ENCODE measurements at places on chromosomes 3 and 15.

DNA sequence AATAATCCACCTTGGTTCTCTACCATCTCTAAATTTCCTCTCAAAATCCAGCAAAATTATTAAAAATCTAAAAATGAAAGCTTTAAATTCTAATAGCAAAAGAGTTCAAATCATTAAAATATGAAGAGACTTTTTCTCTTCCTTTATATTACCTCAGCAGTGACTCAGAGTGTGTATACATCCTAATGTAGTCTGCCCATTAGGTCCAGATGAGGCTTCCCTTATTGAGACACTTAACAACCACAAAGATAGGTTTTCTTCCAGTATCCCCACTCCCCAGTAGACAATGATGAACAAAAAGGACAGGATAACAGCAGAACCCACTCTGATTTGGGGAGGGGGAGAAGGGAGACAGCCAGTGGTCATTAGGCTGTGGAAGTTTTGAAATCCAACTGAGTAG is 61.5 kb upstream of the DCBLD2 start:
- no peak overlapping the region for H3K27ac ChIP-seq
- DNase-seq: no peak
- H3K4me1 ChIP-seq: peaks cover 2% of the 10 kb centered on the region
- H3K4me3 ChIP-seq: no peak overlapping the region

GRCh38 chr3:40597441-40597840 is 72.7 kb downstream of the ZNF621 start:
- H3K27me3 ChIP-seq: peaks cover 43% of the 10 kb centered on the region
- no peak overlapping the region for H3K27ac ChIP-seq
- H3K4me3 ChIP-seq: no peak overlapping the region
- no peak for DNase-seq
- H3K36me3 ChIP-seq: no peaks in the 10 kb centered on the region
- H3K4me1 ChIP-seq: peaks cover 16% of the 10 kb centered on the region

DNA sequence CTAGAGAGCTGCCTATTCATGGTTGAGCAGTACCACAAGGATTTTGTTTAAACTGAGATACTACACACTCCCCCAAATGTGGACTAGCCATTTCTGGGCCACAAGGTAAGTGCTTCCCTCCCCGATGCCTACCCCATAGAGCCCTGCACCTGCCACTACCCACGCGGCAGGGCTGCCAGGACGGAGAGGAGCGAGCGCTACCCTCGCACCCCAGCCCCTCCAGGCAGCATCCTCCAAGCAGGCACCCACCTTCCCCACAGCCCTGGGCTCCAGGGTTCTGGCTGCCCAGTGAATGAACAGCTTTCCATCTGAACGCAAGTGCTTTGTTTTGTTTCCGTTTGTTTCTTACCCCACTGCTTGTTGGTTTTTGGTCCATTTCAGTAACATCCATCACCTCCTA is 59.2 kb downstream of the CHDH start:
- no peak for DNase-seq
- no peak overlapping the region for H3K27ac ChIP-seq
- H3K27me3 ChIP-seq: peaks cover 26% of the 10 kb centered on the region
- no peak overlapping the region for H3K4me3 ChIP-seq

GRCh38 chr15:78387246-78388037 is 47.3 kb downstream of the CRABP1 start:
- no peaks in the 10 kb centered on the region for H3K36me3 ChIP-seq
- peaks cover 4% of the 10 kb centered on the region for H3K4me1 ChIP-seq
- no peak overlapping the region for H3K27ac ChIP-seq

DNA sequence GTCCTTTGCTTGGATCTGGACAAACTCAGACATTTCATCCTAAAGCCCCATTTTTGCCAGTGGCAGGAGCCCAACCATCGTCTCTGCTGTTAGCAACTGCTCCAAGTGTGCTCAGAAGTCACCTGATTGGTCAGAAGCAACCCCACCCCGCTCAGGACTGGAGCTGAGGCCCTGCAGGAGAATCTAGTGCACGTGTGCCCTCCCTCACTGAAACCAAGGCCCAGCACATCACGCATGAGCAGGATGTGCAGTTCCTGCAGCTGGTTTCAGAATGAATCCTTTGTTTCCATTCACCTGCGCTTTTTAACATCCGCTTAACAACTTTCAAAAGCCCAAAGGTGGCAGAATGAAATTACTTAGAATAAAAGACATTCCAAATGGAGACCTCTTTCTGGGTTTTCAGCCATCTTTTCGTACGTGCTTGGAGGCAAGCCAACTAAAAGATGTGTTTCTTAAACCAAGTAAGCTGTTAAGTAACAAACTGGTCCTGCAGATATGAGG is 81.2 kb downstream of the SRGAP3 start:
- peak overlapping the region; percentile 41 for H3K27ac ChIP-seq
- H3K4me1 ChIP-seq: peaks cover 2% of the 10 kb centered on the region
- DNase-seq: peak; percentile 81
- H3K36me3 ChIP-seq: no peaks in the 10 kb centered on the region
- H3K27me3 ChIP-seq: peaks cover 2% of the 10 kb centered on the region

DNA sequence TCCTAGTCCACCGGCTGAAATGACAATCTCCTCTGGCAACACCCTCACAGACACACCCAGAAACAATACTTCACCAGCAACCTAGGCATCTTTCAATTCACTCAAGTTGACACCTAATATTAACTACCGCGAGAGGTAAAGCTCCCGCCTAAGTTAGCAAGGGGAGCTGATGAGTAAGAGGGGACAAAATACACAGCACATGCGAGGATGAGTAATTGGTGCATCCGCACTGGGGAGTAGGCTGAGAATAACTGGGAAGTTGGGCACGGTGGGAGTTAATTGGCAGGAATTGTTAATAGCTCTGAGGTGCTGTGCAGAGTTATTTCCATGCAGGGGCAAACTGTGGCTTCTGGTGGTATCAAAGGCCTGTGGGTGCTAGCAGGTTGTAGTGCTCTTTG is 14.5 kb upstream of the PLD1 start:
- H3K4me1 ChIP-seq: peaks cover 26% of the 10 kb centered on the region
- H3K4me3 ChIP-seq: no peak overlapping the region
- no peak for DNase-seq
- peaks cover 10% of the 10 kb centered on the region for H3K27me3 ChIP-seq
- no peaks in the 10 kb centered on the region for H3K36me3 ChIP-seq
- H3K27ac ChIP-seq: no peak overlapping the region

- H3K4me1 ChIP-seq: peaks cover 63% of the 10 kb centered on the region
- H3K4me3 ChIP-seq: no peak overlapping the region
- peaks cover 13% of the 10 kb centered on the region for H3K36me3 ChIP-seq
- DNase-seq: no peak
- H3K27me3 ChIP-seq: peaks cover 6% of the 10 kb centered on the region
Measured at GRCh38 chr3:53749448-53749847, 96.8 kb downstream of the CHDH start.

DNA sequence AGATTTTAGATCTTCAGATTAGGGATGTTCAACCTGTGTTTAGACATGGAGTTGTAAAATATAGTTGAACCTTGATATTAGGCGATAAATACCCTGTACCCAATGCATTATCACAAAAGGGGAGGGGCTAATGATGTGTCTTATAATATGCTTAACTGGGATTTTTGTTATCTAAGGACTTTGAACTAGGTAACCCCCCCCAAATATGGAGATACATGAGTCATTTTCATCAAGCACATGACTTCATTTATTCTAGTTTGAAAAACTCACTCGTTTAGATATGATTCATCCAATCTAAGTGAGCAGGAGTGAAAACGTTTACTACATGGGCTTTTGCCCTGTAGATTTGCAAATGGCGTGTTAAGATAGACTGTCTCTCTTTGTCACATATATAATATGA is 212.4 kb downstream of the IL5RA start:
- H3K4me3 ChIP-seq: no peak overlapping the region
- no peak for DNase-seq
- H3K27ac ChIP-seq: no peak overlapping the region
- H3K4me1 ChIP-seq: no peaks in the 10 kb centered on the region

DNA sequence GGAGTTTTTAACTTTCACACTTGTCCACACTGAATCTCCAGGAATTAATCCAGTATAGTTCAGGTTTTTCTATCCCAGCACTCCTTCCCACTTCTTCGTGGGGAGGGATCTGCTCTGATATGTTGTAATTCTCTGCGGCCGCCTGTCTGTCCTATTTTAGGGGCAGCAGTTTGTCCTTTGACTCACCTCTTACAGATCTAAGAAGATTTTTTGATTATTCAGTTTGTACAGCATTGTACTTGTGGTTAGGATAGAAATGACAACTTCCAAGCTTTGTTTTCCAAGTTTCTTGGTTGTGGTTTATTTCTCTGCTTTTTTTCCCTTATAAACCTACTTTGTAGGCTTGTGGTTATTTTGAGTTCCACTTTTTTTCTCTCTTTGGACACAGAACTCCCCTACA is 601.7 kb downstream of the SI start:
- H3K27ac ChIP-seq: no peak overlapping the region
- no peaks in the 10 kb centered on the region for H3K36me3 ChIP-seq
- no peak for DNase-seq
- no peak overlapping the region for H3K4me3 ChIP-seq

GRCh38 chr15:83848315-83849050 is 194.6 kb downstream of the ADAMTSL3 start:
- no peaks in the 10 kb centered on the region for H3K36me3 ChIP-seq
- no peak overlapping the region for H3K4me3 ChIP-seq
- H3K27ac ChIP-seq: no peak overlapping the region
- no peaks in the 10 kb centered on the region for H3K4me1 ChIP-seq

GRCh38 chr15:40040293-40040635 is 1.3 kb upstream of the SRP14 start:
- peak overlapping the region; percentile 57 for H3K27ac ChIP-seq
- peaks cover 61% of the 10 kb centered on the region for H3K4me1 ChIP-seq
- no peaks in the 10 kb centered on the region for H3K27me3 ChIP-seq
- H3K36me3 ChIP-seq: peaks cover 40% of the 10 kb centered on the region
- DNase-seq: no peak
- peak overlapping the region; percentile 68 for H3K4me3 ChIP-seq

- DNase-seq: no peak
- no peaks in the 10 kb centered on the region for H3K36me3 ChIP-seq
- H3K27me3 ChIP-seq: peaks cover 17% of the 10 kb centered on the region
- no peaks in the 10 kb centered on the region for H3K4me1 ChIP-seq
- no peak overlapping the region for H3K27ac ChIP-seq
Measured at GRCh38 chr3:124076235-124076634, 84.3 kb upstream of the ROPN1 start.

GRCh38 chr3:50213373-50213772 is 8.3 kb downstream of the SLC38A3 start:
- H3K27ac ChIP-seq: no peak overlapping the region
- no peaks in the 10 kb centered on the region for H3K4me1 ChIP-seq
- DNase-seq: no peak

DNA sequence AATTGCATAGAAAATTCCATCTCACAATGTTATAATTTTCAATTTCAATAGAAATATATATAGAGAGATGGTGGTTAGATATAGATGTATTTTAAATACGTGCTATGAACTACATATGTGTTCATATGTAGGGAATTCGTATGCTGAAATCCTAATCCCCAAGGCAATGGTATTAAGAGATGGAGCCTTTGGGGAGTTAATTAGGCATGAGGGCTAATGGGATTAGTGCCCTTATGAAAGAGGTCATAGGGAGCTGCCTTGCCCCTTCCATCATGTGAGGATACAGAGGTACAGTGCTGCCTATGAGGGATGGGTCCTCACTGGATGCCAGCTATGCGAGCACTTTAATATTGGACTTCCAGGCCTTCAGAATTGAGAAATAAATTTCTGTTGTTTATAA is 79.6 kb upstream of the CCDC54 start:
- no peaks in the 10 kb centered on the region for H3K36me3 ChIP-seq
- H3K4me3 ChIP-seq: no peak overlapping the region
- H3K27me3 ChIP-seq: peaks cover 7% of the 10 kb centered on the region
- DNase-seq: no peak

DNA sequence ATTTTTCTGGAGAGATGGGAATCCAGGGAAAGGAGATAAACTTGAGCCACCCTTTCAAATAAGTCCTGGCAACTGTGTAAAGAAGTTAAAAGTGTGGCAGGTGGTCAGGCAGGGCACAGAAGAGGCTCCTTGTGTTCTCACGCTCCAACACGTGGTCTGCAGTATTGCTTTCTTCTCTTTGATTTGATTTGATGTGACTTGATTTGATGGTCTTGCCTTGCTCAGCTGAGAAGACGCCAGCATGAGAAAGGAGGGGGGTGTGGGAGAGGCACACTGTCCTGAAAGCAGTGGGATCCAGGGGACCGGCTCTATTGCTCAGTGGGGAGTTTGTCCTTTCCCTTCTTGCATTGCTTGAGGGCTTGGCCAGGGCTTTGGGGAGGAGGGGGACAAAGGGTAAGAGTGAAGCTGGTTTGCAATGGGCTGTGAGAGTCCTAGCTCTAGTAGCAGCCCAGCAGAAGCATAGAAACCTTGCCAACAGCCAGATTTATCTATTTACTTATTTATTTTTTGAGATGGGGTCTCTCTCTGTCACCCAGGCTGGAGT is 25.7 kb upstream of the NEO1 start:
- no peak for DNase-seq
- H3K4me1 ChIP-seq: no peaks in the 10 kb centered on the region
- H3K36me3 ChIP-seq: no peaks in the 10 kb centered on the region
- peaks cover 28% of the 10 kb centered on the region for H3K27me3 ChIP-seq
- no peak overlapping the region for H3K4me3 ChIP-seq

DNA sequence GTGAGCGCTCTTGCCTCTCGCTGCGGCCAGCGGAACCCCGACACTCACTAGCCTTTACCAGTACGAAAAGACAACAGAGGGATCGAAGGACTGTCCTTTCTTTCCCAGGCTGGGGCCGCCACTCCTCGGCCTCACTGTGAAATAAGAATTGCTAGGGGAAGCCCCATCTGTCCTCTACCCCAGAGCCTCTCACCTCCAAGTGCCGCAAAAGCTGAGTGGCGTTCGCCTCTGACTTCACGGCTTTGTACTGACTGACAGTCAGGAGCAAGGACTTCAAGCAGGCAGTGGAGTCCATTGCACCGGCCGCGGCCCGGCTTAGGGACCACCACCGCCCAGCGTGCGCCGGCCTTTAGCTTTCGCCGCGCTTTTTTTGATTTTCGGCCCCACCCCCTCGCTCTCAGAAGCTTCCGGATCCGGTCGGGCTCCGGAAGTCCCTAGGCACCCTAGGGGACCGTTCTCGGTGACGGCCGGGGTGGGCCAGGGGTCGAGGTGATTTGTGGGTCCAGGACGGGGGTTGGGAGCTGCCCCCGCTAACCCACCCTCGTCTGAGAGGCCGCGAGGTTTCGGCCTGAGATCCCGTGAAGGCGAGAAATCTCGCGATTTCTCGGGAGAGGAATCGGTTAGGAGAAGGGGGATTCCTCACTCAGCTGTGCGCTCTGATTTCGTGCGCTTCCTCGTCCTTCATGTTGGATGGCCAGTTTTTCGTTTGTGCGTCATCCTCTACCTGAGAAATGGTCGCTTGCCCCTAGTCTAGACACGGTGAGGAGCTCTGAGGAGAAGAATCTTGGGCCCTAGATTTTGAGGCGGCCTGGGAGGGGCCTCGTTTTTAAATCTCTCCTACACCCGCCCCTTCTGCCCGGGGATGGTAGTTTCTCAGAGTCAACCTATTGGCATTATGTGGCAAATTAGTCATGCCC is at the start of the genes CIP2A and DZIP3:
TSS of gene CIP2A (minus strand) at position 358 of the 917 bp plus-strand sequence. CDS start at position 295, 63 bp downstream.
TSS of gene DZIP3 (plus strand) at position 642 of the 917 bp plus-strand sequence. CDS start 15,685 bp downstream, outside the sequence.
- peaks cover 33% of the 10 kb centered on the region for H3K36me3 ChIP-seq
- peak; percentile 86 for DNase-seq
- H3K4me1 ChIP-seq: peaks cover 52% of the 10 kb centered on the region
- H3K4me3 ChIP-seq: peak within 1 kb of the TSS; percentile 98

- no peaks in the 10 kb centered on the region for H3K36me3 ChIP-seq
- H3K4me3 ChIP-seq: no peak overlapping the region
- peaks cover 8% of the 10 kb centered on the region for H3K4me1 ChIP-seq
- no peak for DNase-seq
Measured at GRCh38 chr3:160973067-160973809, 131.9 kb downstream of the B3GALNT1 start.
